Cortex of kidney (tissue), 1 donor: ENCODE measurements at places on chromosomes 5 and 9.

DNA sequence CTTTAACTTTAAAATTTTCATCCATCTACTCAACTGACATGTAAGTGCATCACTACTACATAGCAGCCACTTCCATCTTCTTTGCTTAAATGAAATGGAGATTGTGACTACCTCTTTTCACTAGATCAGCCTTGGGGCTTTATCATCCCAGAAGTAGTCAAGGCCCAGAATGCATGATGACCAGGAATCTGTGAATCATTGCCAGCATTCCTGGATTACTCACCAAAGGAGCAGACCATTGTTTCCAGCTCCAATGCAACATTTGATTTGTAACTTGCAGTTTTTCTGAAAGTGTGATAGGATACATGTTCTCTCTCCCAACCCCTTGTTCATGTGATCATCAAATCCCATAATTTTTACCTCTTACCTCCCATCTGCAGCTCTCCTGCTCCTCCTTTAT is 65.1 kb downstream of the PLPPR1 start:
- DNase-seq, result no peak

- no peak for DNase-seq
These were observed 33.2 kb downstream of the GRIN3A start for GRCh38 chr9:101705135-101705661.

DNA sequence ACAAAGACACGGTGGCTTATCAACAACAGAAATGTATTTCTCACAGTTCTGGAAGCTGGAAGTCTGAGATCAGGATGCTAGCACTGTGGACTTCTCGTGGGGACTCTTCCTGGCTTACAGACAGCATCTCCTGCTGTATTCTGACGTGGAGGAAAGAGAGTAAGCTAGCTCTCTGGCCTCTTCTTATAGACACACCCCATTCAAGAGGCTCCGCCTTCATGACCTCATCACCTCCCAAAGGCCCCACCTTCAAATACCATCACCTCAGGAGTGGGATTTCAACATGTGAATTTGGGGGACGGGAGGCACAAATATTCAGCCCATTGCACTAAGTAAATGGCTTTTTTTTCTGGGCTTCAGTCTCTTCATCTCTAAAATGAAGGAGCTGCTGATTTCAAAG is 27.6 kb downstream of the KCNMB1 start:
- no peak for DNase-seq

GRCh38 chr9:125700791-125701190 is 6.2 kb downstream of the MAPKAP1 start:
- no peak for DNase-seq
